ENCODE measurements at places on chromosomes 5 and 9.

DNA sequence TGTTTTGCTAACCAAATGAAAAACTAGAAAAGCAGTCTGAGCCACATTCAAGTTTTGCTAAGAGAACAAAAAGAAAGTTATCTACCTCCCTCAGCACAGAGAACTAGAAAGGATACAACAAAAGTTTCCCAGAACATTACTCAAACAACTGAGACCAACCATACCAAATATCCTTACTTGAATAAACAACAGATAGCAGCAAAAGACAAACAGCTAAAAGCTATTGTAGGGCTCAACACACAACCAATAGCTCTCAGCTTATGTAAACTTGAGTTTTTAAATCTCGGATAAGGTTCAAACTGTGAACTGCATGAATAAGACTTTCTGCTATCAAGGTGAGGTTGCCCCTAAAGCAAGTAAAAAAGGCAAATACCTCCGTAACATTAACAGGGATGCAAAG, 3.5 kb downstream of the EPB41L4A start:
- DNase-seq = no peak

DNA sequence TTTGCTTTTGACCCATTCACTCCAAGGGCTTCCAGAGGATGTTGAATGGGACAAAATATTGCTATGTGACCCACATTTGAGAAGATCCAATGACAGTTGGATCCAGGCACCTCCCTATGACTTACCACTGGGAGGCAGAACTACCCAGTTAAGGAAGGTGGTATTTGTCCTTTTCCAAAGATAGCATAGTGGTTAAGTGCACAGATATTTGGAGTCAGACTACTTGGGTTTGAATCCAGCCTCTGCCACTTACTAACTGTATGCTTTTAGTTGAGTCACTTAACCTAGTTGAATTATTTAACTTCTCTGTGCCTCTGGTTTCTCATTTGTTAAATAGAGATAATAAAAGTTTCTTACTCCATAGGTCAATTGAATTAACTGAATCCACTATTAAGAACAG, 74.5 kb upstream of the PALM2AKAP2 start:
- DNase-seq = no peak

DNA sequence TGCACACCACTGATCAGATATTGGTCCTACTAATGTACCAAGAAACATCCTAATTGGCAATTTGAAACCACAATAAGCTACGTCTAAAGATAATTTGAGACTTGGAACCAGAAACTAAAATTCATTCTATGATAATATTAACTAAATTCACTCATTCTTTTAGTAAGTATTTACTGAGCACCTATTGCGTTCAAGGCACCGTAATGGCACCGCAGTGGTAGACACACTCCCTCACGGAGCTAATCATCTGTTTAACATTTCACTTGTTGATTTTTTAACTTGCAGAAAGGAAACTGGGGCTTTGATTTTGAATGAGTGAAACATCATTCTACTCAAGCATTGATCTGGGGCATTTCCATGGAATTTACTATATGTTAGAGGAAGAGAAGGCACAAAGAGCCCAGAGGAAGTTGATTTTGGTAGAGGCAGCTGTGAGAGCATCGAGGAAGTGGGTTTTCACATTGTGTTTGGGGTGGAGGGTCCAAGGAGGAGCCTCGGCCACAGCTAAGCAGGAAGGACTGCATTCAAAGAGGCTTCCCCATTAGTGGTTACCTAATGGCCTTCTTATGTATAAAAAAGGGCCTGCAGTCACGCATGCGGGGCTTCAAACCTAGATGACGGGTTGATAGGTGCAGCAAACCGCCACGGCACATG, 7.1 kb downstream of the RAPGEF1 start:
- DNase-seq = no peak

GRCh38 chr5:7849681-7850394, 1.1 kb downstream of the CFAP90 start:
- DNase-seq = no peak

GRCh38 chr9:99264070-99264680, 42.1 kb downstream of the SEC61B start:
- DNase-seq = no peak

- no peak for DNase-seq
Observed at GRCh38 chr5:165333623-165334022, 1828.2 kb downstream of the MAT2B start.

GRCh38 chr9:70435948-70436347, 21.5 kb upstream of the KLF9 start:
- DNase-seq = no peak

DNA sequence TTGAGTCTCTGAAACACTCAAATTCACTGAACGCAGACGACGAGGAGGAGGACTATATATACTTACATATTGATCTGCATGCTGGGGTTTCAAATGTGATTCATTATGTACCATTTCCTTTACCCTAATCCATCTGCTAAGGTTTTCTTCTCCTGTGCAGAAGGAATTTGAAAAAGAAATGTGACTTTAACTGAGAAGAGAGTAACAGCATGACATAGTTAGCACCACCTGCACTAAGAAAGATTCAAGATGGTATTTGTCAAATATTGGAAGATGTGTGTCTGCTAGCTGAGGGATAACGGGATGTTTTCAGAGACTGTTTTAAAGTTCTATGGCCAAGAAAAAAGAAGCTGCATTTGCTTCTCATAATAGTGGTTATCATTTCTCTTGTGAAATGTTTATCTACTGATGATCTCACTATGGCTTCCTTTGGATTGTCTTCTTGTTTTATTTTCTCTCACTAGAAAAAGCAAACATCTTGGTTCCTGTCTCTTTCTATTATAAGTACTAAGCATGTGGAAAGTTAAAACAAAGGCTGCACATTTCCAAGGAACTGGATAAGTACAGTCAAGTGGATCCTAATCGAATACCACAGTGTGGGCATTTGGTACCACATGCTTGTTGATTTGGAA, 89.8 kb upstream of the TLE4 start:
- no peak for DNase-seq

- no peak for DNase-seq
Observed at GRCh38 chr9:120532475-120532874, 47.5 kb downstream of the CDK5RAP2 start.

- no peak for DNase-seq
Observed at GRCh38 chr9:296411-296810, 81.7 kb downstream of the DOCK8 start.

- DNase-seq = no peak
Observed at GRCh38 chr9:35568196-35568595, 36.9 kb upstream of the TESK1 start.

DNA sequence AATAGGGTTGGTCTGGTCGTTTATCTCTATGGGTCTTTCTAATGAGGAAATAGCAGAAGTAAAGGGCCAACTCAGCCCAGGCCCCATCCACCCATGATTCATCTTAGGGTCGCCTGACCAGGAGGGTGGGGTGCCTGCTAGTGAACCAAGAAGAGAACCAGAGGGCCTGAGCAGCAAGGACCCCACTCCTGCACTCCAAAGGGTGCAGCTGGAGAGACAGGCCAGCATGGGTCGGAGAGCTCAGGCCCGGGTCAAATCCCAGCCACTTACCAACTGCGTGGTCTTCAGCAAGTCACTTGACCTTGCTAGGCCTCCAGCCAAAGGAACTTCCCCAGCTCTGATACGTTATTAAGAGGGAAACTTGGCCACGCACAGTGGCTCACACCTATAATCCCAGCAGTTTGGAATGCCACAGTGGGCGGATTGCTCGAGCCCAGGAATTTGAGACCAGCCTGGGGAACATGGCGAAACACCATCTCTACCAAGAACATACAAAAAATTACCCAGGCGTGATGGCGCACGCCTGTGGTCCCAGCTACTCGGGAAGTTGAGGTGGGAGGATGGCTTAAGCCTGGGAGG, 4.3 kb downstream of the BBLN start:
- DNase-seq = no peak

GRCh38 chr9:95103281-95103771, 214.2 kb downstream of the FANCC start:
- DNase-seq = no peak

GRCh38 chr5:640461-641330, 28.6 kb downstream of the CEP72 start:
- no peak for DNase-seq

- no peak for DNase-seq
Observed at GRCh38 chr5:162638849-162639248, 571.3 kb downstream of the GABRG2 start.

DNA sequence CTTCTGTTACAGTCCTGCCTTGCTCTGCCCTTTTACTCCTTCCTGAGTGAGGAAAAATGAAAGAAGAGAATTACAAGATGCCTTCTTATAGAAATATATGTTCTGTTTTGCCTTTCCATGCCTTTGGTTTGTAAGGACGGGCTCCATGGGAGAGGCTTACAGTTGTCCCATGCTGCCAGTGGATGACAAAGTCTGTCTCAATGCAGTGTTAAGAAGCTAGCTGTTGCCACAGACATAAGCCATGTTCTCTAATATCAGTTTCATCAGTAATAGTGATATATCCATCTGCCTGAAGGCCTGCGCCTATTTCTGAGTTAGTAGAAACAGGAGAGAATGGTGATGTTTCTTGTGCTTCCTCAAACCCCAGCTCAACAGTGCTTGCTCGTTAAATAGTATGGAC, 27.8 kb downstream of the C5orf22 start:
- DNase-seq = no peak

DNA sequence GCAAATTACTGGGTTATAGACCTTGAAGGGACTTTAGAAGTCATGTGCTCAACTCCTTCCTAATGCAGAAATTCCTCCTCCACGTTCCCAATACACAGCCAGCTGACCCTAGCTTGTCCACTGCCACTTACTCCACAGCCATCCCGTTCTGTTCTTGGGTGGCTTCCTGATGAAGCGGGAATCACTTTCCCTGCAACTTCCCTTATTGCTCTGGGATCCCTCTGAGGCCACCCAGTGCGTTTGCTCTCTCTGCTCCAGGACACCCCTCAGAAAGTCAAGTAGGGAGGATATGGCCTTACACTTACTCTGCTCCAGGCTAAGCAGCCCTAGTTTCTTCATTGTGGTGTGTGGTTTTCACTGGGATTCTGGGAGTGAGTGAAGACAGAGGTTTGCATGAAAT, 55.5 kb downstream of the GALNT12 start:
- no peak for DNase-seq

- no peak for DNase-seq
Observed at GRCh38 chr9:131260751-131261452, 15.4 kb downstream of the FAM78A start.

GRCh38 chr5:150172556-150172955, 6.0 kb downstream of the CDX1 start:
- DNase-seq = no peak

DNA sequence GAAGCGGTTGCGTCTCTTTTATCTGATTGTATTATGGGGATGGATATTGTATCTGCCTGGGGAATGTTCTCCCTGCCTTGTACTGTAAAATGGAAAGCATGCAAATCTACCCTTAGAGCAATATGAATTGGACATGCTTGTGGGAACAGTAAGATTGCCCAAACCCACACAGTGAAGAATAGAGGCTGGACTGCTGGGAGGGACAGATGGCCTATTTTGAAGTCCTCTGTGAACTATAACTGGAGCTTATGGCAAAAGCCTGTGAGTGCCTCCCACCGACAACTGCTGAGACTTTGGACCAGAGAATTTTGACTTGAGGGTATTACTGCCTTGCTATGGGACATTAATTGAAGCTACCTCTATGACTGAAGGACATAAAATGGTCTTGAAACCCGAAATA, 168.9 kb downstream of the ERCC6L2 start:
- no peak for DNase-seq

GRCh38 chr5:136766456-136766855, 401.1 kb upstream of the TRPC7 start:
- no peak for DNase-seq

DNA sequence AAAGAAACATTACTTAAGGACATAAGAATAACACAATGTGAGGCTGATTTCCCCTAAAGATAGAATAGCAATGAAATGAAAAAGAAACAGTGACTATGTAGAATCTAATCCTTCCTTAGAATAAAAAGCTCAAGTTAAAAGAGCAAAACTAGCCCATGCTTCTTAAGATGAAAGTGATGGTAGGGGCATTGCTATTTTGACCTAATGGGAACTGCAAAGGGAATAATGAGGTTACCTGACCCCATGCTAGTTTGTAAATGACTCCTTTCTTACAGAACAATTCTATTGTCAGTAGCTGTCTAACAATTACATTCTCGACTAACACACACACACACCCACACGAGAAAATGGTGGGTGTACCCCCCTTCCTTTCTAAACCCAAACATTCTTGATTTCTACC, 575.8 kb downstream of the CSNK1G3 start:
- no peak for DNase-seq

DNA sequence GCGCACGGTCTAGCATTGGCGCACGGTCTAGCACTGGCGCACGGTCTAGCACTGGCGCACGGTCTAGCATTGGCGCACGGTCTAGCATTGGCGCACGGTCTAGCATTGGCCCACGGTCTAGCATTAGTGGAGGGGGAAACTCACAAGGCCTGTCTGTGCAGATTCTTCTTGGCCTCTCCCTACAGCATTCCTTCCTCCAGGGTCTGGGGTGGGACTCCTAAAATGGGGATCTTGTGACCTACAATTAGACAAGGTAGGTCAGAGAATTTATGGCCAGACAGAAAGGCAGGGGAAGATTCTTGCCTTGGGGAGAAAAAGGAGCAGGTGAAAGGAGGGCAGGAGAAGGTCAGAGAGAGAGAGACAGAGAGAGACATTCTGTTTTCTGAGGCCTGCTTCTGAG, 5.4 kb upstream of the GBGT1 start:
- no peak for DNase-seq

DNA sequence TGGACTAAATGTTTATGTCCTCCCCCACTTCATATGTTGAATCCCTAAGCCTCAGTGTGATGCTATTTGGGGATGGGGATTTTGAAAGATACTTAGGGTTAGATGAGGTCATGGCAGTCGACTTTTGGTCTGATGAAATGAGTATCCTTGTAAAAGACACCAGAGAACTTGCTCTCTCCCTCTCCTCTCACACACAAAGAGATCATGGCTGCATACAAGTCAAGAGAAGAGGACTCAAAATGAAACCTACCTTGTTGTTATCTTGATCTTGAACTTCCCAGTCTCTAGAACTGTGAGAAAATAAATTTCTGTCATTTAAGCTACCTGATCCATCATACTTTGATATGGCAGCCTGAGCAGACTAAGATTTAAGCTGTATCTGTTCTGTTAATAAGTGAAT, 144.0 kb upstream of the HAPLN1 start:
- no peak for DNase-seq

DNA sequence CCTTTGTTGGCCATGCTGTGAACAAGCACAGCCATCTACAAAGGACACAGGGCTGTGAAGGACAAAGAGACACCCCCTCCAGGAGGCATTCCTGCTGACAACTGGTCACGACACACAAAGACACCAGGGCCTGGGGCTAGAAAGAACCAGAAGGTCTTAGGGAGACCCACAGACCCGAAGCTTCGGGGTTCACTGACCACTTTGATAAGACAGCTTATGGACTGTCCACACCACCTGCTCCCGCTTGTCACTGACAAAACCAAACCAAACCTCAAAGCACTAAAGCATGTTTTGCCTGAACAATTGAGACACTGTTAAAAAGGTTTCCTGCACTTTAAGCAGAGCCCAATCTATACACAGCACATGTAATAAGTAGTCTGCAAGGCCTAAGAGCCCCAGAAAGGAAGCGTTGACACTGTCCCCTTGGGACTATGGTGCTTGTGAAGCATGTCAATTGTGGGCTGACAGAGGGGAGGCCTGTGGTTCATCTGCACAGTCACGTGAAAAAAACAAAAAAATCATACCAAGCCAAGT, 185.0 kb downstream of the GAPVD1 start:
- DNase-seq = no peak

- DNase-seq = no peak
Observed at GRCh38 chr5:35903631-35904203, 34.7 kb downstream of the CAPSL start.
